ENCODE measurements at places on chromosomes 7 and 10.

DNA sequence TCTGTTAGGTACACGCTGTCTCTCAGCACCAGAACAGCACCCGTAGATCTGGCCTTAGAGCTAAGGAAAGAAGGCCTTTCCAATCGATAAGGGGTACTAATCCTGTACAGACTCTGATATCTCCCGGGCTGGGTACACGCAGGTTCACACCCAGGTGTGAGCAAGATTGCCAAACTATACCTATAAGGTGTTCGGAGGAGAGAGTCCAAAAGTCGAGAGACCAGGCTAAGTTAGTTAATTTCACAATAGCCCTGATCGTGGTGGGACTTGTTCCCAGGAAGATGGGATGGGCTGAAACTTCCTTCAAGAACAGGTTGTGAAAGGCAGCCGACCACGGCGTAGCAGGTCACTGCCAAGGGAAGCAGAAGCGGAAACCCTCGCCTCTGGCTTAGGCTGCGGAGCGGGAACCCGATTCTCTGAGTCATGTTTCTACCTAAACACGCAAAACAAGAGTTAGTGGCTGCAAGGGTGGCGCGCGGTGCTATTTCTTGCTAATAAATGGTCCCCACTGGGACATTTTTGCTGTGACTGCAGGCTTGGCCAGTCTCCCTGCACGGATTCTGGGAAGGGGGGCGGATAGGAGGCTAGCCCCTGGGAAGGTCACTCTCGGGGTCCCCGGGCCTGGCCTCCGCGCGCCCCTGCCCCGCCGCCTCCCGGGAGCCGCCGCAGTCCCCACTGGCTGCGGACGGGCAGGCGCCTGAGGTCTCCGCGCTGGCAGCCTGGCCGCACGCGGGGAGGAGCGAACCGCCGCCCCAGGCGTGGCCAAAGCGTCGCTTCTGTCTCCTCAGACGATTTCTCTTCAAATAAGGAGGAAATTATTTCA is 75.4 kb upstream of the PDSS1 start:
- no peak for DNase-seq

- no peak for DNase-seq
These were observed 54.1 kb downstream of the RNLS start for GRCh38 chr10:88528806-88529570.

- DNase-seq = no peak
These were observed 106.3 kb downstream of the GRK5 start for GRCh38 chr10:119313644-119314043.

GRCh38 chr7:13091974-13092707 is 404.7 kb downstream of the ARL4A start:
- no peak for DNase-seq

DNA sequence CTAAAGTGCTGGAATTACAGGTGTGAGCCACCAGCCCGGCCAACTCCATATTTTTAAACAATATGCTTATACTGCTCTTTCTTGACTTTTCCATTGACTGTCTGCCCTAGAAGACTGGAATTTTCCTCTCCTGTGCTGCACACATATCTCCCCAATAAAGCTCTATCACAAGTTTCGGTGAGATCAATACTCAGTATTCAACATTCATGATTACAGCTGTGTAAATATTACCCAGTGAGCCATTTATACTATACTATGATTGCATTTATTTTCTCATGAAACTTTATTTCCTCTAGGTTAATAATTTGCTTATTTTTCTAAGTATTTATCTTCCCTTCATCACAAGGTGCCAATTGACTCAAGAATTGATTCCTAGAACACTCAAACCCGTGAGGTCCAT is 48.5 kb upstream of the GRID1 start:
- no peak for DNase-seq

GRCh38 chr7:106050002-106050745 is 61.9 kb downstream of the SYPL1 start:
- DNase-seq = no peak

- peak; percentile 35 for DNase-seq
These were observed 115.0 kb upstream of the AFAP1L2 start for GRCh38 chr10:114519306-114519669.

DNA sequence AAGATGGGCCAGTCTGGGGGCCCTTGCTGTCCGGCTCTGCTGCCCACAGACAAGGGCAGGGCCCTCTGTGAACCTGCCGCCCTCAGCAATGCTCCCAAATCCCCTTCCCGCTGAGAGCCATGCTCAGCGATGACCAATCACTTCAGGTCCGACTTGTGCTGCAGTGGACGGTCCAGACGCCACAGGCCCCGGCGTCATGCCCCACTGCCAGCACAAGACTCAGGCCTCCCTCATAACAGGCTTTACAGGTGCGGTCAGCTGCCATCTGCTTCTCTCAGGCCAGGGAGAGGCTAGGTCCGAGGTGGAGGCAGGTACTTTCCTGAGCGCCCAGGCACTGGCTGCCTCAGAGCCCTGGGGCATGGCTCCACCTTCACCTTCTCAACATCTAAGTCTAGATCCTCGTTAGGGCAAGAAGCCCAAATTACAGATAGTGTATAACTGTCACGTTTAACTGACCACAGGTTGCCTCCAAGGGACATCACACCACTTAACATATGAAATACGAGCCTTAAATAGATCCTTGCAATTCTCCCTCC is 393.2 kb downstream of the PTPRN2 start:
- DNase-seq = no peak

- DNase-seq = no peak
These were observed 99.2 kb upstream of the PIK3CG start for GRCh38 chr7:106765727-106766355.

DNA sequence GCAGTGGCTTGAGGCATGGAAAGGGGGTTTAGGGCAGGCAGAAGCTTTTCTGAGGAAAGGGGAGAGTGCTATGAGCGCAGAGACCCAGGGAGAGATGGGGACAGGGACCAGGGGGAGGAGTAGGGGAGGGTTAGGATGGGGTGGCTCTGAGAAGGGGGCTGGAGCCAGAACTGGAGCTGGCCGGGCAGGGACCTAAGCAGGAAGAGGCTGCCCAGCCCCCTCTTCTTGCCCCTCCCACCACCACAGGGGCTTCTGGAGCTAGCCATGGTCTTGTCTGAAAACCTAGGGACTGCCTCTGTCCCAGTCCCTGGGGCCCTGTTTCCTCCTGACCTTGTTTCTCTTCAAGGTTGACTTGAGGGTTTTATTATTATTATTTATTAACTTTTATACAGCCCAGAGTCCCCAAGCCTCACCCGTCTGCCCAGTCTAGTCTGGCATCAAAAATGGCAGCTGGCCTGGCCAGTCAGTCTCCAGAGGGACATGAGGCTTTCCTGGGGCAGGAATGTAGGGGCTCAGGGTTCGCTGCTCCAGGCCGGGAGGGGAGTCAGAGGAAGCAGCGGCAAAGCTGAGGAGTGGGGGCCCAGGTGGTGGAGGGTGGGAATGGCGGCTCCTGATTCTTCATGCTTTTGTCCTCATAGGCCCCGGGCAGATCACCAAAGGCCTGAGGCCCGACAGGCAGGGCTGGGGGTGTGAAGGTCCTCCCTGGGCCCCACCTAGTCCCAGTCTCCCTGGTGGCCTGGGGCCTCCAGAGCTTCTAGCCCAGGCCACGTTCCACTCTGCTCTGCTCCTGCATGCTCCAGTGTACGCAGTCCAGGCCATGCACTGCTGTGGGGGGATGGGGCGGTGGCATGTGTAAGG is 5.7 kb downstream of the TRIM8 start:
- no peak for DNase-seq

- no peak for DNase-seq
These were observed 26.2 kb downstream of the PALD1 start for GRCh38 chr10:70504521-70505358.

DNA sequence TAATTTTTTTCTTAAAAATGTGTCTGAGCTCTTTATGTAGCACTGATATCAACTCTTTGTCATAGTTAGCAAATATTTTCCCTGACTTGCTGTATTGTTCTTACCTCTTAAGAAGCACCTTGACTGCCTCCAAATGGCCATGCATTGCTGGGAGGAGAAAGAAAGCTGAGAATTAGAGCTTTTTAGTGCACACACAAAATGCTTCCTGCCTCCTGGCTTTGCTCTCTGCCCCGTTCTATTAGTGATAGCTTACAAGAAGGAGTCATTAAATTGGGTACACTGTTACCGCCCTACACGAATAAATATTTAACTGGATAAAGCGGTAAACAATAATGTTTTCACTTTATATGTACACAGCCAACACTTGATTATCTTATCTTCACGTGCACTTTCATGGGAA is 4.1 kb downstream of the ANKRD16 start:
- no peak for DNase-seq

DNA sequence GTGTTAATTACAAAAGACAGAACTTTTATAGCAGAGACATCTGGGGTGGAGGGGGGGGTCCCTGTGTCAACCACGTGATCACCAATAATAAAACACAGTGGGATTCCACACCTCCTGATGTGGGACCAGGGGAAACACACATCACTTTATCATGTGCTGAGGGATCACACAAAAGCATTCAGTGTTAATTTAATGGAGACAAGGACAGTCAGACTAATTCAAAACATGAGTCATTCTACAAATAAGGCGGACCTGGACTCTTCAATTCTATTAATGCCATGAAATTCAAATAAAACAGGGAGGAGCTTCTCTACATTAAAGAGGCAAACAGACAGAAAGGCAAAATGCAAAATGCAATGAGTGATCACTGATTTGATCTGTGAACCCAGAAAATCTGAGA is 67.3 kb upstream of the PFKP start:
- no peak for DNase-seq

DNA sequence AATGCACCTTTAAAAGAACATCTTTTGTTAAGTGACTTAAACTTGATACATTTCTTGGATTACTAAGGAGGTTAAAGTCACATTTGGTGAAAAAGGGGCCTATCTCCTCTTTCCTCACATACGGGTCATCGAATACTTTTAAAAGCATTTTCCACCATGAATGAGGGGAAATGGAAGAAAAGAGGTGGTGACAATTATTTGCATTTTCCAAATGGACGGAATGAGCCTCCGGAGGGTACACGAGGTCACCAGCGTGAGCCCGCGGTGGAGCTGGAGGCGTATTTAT is 1.0 kb upstream of the BMPR1A start:
- DNase-seq = no peak

DNA sequence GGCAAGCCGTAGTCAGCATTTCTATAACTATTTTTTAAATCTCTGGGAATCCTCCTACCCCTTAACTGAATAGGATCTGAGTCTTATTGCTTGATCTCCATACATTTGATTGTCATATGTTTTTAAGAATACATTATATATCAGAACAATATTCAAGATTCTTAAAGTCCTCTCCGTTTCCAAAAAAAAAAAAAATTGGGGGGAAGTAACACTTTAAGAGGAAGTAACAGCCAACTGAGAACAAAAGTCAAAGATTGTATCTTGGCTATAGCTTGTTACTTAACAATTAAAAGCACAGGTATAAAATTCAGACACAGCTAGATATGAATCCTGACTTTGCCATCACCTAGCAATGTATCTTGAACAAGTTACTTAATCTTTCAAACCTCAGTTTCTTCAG is 169.9 kb upstream of the ADO start:
- no peak for DNase-seq

DNA sequence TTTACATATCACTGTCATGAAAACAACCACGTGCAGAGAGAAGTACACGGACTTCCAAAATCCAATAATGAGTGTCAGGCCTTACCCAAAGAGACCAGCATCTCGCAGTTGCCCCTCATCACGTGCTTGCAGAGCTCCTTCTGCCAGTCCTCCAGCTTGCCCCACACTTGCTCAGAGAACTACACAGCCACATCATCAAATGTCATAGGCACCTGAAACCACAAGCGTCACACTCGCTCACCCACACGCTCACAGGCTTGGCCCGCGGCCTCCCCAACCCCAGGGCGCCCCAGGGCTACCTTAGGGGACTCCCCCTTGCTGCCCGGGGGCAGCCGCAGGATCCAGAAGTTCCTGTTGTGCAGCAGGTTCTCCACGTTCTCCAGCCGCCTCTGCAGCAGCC is 123.4 kb upstream of the ZNF746 start:
- no peak for DNase-seq

- DNase-seq = no peak
These were observed 191.3 kb upstream of the KLF14 start for GRCh38 chr7:130925136-130925794.

DNA sequence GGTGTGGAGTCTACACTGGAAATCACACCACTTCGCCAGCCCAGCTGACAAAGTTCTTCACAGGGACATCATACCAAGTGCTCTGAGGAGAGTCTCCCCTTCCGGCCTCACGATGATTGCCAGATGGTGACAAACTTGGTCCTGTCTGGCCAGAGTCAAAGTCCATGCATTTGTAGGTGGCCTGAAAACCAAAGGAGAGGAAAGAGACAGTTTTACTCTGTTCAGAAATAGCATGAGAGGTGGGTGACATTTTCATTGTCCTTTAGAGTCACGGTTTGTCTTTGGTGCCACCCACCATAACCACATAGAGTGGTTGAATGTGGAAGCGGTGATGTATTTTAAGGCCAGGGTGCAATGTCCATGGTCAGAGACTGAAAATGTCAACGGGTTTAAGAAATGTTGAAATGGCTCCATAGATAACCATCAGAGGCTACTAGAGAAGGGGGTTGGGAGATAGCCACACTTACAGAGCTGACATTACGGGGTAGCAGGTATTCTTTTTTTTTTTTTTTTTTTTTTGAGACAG is 33.0 kb downstream of the BTBD16 start:
- DNase-seq = no peak

DNA sequence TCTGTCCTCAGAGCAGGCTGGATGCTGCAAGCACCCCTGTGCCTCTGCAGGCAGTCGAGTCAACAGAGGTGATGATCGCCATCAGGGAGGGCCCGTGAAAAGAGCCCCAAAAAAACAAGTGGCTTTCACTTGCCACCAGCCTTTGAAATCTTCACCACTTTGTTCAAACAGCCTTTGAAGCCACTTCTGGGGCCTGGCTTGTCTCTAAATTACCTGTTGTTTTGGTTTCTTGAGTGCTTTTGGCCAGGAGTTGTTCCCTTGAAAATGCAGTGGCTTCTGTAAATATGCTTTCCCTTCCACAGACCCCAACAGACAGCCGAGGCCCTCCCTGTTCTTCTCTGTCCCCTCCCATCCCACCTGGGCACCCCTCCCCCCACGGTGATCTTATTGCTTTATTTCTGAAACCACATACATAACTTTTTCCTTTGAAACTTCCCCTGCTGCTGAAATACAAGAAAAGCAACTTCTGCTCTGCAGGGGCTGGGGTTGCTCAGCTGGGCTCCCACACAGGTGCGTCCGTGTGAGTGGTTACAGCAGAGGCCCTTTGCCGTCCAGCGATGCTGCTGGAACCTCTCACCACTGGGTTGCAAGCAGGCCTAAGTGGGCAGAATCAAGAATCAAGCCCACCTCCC is 283.8 kb upstream of the SHH start:
- no peak for DNase-seq

GRCh38 chr7:71817916-71818315 is 594.2 kb downstream of the CALN1 start:
- no peak for DNase-seq

GRCh38 chr10:11261143-11261542 is 243.5 kb downstream of the CELF2 start:
- DNase-seq = no peak

DNA sequence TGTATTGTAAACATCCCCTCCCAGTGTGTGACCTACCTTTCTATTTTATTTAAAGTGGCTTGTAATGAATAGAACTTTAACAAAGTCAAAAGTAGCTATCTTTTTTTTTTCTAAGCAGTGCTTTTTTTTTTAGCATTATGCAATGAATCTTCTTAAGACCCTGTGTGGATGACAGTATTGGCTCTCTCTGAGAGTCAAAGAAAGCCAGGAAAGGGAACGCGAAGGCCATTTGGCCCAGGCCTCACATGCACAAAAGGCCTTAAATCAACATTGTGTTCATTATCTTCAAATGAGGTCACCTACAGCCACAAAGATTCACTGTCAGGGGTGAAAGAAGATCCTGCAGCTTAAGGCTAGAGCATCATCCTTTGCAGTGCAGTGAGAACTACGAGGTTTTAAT is 721.5 kb downstream of the GRID1 start:
- no peak for DNase-seq

- DNase-seq = no peak
These were observed 59.2 kb downstream of the DENND2A start for GRCh38 chr7:140581411-140581810.

All from HCT116 (cell line).